ENCODE measurements at places on chromosomes 1 and 21. TPM values are rescaled to one million over a fixed set of nuclear protein-coding genes. Genes with fewer than 3 reads are reported as not detected.

LCE3D gene
- not detected for total RNA-seq

VWA5B1 gene
- not detected for total RNA-seq

STPG1 gene
- 4.3 TPM for total RNA-seq

OLFML3 gene
- total RNA-seq = 28.7 TPM

CDC42 gene
- total RNA-seq = 278 TPM

TRIM63 gene
- total RNA-seq = not detected

TMEM52 gene
- total RNA-seq = 0.54 TPM

TRIM58 gene
- not detected for total RNA-seq

RIMKLA gene
- not detected for total RNA-seq

ELF3 gene
- not detected for total RNA-seq

PRELP gene
- 0.65 TPM for total RNA-seq

KRTAP13-2 gene
- not detected for total RNA-seq

CLCA4 gene
- not detected for total RNA-seq

FOXO6 gene
- 0.18 TPM for total RNA-seq

ADGRL2 gene
- 104 TPM for total RNA-seq

YY1AP1 gene
- 32.5 TPM for total RNA-seq
